ENCODE measurements at places on chromosomes 12 and 14.
A peak's percentile ranks its signal among the peaks of the same experiment; 100 is the strongest.

- peak; percentile 27 for DNase-seq
Observed at GRCh38 chr14:76810953-76811400, 1.7 kb downstream of the ANGEL1 start.

GRCh38 chr12:25943940-25944339 lies 14.5 kb upstream of the RASSF8 start:
- no peak for DNase-seq

DNA sequence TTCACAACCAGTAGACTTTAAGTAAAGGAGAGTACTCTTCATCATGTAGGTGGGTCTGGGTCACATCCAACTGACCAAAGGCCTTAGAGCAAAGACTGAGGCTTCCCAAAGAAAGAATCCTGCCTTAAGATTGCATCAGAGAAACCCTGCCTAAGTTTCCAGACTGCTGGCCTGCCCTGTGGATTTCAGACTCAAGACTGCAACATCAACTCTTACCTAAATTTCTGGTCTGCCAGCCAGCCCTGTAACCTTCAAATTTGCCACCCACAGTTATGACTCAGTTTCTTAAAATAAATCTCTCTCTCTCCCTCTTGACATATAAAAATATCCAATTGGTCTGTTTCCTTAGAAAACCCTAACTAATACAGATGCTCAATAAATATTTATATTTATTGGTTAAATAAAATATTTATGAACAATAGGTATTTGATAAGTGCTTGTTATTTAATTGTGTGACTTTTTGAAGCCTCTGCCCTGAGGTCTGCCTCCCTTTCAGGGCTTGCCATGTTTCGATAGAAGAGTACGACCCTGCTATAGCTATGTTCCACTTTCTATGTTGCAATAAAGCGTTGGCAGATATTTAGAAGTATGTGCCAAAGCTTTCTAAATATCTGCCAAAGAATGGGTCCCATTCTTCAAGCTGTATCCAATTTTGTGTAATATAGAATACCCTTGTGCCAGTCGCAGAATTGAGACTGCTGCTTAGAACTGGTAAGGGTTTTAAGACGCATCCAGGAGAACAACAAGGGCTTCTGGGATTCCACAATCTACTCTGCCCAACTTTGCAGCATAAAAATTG lies 65.7 kb downstream of the TMEM30B start:
- no peak for DNase-seq

GRCh38 chr14:22882529-22883172 lies 371 bp upstream of the REM2 start:
- peak; percentile 23 for DNase-seq

DNA sequence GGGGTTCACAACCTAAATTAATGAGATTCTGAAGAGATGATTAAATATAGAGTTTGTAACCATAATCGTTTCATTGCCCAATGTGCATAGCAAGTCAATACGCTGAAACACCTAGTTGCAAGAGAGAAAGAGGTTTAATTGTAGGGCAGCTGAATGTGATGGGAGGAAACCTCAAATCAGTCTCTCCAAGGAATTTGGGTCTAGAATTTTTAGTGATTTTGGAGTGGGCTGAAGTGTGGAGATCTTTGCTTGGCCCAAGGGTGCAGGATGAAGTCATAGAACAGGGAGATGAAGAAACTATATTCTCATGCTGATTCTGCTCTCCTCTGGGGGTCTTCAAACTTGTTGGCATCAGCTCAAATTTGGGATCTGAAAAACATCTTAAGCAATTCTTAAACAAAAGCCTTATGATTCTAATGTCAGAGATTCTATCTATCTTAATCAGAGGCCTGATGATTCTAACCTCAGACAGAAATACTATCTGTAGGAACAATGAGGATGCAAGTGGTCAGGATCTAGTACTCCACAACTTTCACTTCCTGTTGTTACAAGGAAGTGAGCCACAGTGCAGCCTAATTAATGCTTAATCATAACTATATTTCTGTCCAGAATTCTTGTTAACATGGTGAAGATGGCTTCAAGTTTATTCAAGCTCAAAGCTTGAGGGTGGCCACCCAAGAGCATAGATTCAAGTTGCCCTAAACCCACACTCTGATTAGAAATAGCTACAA lies 80.2 kb upstream of the FUT8 start:
- DNase-seq: no peak

DNA sequence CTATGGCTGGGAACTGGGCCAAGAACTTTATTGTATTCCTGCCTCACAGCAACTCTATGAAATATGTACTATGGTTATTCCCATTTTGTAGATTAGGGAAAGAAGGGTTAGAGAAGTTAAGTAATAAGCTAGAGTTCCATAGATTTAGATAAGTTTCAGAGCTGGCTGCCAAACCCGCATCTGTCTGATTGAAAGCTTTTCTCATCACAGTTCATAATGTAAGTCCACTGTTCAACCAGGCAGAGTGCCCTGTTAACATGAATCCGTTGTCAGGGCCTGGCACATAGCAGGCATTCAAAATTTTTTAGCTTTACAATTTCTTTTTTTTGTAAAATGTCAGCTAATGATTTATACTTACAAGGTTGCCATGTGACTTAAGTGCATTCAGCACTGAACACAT lies 467.3 kb downstream of the NRXN3 start:
- DNase-seq: no peak

DNA sequence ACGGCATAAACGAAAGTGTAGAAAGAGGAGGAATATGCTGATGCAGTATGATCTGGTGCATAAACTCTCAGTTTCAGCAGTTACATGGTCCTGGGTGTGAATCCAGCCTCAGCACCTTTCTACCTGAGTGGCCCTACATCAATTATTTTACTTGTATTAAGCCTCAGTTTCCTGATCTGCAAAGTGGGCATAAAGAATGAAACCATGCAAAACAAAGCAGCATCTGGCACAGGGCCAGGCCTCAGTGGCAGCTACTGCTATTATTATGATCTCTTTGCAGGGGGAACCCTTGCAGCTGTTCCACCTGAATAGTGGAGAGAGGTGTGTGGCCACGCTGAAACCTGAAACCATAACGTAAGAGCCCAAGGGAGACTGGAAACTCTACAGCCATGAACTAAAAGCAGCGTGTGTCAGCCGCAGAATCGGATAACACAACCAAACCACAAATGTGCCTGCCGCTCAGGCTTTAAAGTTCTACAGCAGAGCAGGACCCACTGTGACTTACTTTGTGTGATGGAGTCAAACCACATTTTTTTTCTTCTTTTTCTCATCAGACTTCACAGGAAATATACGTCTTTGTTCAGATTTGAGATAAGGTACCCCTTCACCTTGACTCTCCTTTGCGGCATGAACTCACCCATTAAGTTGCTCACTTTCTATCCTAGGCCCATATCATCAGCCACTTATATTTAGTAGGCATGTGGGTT lies 29.2 kb upstream of the FOS start:
- DNase-seq: peak; percentile 80

DNA sequence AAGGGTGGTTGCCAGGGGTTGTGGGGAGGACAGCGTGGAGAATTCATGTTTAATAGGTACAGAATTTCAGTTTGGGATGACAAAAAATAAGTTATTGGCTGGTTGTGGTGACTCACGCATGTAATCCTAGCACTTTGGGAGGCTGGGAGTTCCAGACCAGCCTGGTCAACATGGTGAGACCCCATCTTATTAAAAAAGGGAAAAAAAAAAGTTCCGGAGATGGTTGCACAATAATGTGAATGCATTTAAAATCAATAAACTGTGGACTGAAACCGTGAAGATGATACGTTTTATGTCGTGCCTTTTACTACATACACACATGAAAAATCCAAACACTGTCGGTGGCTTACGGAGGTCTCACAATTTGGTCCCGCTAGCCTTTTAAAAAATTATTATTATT lies 20.5 kb downstream of the GALNT6 start:
- no peak for DNase-seq

DNA sequence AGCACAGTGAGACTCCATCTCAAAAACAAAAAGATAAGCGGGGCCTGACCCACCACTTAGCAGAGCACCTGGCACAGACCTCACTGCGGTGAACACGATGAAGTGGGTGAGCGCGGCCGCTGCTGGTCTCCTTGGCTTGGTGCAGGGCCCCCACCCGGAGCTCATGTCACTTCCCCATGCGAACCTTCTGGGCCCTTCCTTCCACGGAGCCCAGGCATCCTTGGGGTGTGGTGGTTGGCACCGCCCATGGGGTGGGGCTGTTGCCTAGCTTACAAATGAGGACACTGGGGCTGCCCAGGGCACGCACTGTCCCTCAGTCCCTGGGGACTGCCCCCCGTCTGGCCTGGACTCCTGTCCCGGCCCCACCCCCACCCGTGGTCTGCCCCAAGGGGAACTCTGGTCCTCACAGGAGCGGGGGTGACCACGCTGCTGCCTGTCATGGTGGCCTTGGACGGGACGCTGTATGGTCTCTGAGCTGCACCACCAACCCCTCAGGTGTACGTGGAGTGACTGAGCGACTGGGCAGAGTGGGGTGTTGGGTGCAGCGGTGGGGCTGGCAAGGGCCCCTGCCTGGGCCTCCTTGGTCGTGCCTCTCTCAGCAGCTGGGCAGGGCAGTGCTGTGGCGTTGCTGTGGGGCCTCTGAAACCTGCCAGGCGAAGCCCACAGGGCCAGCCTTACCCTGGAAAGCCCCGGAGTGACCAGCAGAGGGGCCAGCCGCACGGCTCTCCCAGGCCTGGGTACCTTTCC lies 15.3 kb downstream of the FBRSL1 start:
- no peak for DNase-seq

Measured in stimulated activated naive CD4-positive, alpha-beta T cell (primary cell).